ENCODE measurements at places on chromosomes 5 and 9. TPM values are rescaled to one million over a fixed set of nuclear protein-coding genes. Genes with fewer than 3 reads are reported as not detected.
A peak's percentile ranks its signal among the peaks of the same experiment; 100 is the strongest.

DNA sequence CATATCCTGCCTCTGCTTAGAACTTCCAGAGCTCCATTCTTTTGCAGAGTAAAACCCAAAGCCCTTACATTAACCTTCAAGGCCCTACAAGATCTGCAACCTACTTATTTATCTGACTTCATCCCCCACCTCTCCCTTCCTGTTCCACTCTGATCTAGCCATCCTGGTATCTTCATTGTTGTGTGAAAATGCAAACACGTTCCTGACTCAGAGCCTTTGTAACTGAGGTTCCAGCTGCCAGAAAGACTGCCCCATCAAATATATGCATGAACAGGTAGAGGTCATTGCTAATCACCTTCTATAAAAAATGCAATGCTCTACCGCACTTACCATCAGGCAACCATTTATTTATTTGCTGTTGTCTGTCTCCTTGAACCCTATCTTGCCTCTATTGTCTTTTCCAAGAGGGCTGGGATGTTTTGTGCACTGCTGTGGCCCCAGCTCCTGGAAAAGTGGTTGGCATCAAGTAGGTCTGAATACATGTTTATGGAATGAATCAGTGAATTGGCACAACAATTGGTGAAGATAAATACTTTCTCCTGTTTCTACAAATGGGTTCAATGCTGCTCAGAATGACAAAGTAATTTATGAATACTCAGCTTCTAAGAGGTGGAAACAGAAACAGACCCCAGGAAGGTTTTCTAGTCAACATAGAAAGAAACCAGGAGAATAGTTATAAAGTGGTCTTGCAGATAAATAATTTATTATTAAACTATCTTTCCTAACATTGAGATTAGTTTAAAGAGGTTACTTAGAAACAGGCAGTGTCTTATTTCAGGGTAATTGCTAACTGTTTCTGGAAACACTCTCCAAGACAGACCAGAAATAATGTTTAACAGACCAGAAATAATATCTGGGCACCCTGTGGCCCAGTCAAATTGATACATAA lies 230.6 kb upstream of the CD180 start:
- DNase-seq = peak; percentile 19

DNA sequence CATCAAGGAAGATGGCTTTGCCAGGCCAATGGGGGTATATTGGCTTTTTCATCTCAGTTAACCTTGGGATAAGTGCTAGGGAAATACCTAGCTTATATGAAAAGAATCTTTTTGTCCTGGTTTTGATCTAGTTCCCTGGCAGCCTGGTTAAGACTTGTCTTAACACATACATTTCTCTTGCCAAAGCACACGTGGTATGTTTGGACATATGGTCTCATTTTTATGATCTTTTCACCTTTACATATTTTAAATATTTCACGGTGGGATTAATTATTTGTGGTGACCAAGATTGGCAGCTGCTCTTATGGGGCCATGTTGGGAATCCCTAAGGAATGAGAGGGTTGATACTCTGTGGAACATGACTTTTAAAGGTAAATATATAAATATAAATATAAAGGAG lies 312.5 kb downstream of the NPR3 start:
- no peak for DNase-seq

DNA sequence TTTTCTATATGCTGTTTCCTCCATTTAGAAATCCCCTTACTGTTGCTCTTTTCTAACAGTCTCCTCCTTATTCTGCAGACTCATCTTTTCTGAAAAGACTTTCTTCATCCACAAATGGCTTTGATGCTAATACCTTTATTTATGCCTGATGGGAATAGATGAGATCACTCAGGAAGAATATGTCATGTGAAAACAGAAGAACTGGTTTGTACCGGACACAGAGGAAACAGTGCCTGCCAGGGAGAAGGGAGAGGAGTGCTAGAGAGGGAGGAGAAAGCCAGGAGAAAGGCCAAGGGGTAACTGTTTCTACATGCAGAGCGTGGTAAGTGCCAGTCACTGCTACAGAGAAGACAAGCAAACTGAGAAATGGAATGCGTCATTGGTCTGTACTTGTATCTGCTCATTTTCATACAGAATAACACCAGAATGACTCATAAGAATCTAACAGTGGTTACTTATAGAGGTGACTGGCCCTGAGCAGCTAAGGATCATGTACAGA lies 45.9 kb upstream of the PJA2 start:
- DNase-seq = peak; percentile 92

- DNase-seq = no peak
These were observed 285.8 kb upstream of the RASA1 start for GRCh38 chr5:86981898-86982297.

The HSD17B3 gene
- not detected for total RNA-seq

DNA sequence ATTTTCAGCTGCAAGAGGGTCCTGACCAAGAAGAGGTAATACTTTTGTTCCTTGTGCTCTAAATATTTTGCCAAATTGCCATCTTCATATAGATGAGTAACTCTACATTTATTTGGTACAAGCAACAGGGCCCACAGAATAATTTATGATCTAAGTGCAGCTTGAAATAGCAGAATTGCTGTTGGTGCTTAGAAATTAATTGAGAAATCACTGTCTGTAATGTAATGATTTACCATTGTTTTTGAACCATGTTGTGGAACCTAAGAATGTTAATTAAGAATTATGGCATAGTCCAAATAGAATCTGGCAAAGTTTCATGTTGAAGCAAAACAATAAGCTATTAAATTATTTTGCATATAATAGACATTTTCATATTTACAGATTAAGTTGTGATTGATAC lies 44.8 kb upstream of the NUDT12 start:
- no peak for DNase-seq

- DNase-seq = no peak
These were observed 483.1 kb downstream of the BNC2 start for GRCh38 chr9:16387382-16387781.

DNA sequence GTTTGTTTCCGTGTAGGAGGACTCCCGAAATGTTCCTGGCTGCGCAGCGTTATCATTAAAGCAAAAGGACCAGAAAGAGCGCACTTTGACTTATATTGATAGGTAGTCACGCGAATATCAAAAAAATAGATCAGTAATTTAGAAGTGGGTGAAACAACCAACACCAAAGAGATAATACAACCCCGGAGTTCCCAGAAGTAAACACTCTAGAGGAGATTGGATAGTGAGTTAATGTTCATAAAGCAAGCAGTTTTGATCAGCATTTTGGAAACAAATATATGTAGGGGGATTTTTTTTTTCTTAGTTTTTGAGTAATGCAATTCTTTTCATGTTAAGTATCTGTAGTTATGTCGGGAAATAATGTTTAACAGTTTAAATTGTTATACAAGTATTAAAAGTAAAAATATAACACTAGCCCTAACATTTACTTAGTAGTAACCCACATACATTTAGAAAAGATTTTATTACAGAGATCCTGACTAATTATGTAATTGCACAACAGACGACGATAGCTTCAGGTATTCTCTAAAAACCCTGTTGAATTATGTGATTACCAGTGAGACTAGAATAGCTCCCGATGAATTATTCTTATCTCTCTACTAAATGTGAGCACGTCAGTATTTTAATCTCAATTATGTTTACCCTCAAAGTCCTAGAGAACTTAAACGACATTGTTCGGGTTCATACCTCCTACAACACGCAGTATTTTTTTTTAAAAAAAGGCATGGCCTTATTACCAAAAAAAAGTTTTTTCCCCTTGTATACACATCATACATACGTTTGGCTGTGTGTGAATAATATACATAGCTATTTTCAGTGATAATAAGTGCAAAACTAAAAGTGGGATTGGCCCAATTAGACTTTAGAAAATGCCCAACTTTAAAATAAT lies 9.4 kb upstream of the NFIB start:
- DNase-seq = no peak

DNA sequence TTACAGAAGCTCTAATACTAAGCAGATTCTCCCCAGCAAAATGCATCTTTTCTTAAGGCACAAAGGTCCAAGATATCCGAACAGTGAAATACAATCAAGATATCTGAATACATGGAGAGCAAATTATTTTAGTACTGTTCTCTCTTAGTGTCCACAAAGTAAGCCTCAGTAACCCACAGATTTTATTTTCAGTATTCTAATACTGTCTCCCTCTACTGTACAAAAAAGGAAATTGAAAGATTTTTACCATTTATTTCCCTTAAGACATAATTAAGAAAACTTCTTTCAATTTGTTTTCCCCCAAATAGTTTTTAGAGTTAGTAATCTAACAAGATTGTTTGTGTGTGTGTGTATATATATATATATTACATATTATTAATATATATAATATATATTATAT lies 24.7 kb upstream of the NOL6 start:
- no peak for DNase-seq

The ADRB2 gene
- total RNA-seq = 0.75 TPM

- DNase-seq = no peak
These were observed 123.5 kb upstream of the EGFLAM start for GRCh38 chr5:38134810-38135209.

The CDX1 gene
- total RNA-seq = 0.33 TPM

DNA sequence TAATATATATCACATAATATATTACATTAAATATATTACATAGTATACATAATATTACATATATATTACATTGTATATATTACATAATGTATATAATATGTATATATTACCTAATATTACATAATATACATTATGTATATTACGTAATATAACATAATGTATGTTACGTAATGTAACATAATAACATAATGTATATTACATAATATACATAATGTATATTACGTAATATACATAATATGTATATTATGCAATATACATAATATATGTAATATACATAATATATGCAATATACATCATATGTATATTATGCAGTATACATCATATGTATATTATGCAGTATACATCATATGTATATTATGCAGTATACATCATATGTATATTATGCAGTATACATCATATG lies 19.1 kb downstream of the CYLC2 start:
- DNase-seq = no peak

DNA sequence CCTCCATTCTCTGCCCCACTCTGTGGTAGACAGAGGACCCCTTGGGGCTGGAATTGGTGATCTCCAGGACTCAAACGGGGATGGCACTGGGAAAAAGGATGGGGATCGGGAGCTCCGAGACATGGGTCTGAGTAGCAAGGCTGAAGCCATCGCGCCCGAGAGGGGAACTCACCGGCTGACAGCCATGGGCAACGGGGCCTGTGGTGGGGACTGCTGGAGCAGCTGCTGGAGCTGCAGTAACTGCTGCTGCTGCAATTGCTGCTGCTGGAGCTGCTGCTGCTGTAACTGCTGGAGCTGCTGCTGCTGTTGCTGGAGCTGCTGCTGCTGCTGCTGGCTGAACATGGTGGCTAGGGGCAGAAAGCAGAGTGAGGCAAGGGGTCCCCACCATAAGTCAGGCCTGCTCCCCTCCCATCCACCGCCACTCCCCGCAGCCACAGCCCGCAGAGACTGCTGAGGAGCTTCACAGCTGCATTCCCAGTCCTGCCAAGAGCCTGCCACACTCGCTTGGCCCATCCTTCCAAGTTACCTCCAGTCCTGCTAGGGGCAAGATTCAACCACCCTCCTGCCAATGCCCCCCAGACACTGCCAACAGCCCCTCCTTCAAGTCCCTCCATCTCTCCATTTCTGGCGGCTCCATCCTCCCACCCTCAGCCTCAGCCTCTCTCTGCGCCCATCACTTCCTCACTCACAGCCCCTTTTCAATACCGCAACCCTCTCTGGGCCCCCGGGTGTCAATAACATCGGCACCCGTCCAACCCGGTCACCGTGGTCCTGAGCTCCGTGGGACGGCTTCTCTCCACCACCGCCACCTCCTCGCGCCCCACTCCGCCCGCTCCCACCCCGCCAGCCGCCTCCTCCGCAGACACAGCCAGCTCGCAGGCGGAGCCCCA lies 611 bp downstream of the CIZ1 start:
- DNase-seq = no peak

The BOD1 gene
- 81.7 TPM for total RNA-seq

DNA sequence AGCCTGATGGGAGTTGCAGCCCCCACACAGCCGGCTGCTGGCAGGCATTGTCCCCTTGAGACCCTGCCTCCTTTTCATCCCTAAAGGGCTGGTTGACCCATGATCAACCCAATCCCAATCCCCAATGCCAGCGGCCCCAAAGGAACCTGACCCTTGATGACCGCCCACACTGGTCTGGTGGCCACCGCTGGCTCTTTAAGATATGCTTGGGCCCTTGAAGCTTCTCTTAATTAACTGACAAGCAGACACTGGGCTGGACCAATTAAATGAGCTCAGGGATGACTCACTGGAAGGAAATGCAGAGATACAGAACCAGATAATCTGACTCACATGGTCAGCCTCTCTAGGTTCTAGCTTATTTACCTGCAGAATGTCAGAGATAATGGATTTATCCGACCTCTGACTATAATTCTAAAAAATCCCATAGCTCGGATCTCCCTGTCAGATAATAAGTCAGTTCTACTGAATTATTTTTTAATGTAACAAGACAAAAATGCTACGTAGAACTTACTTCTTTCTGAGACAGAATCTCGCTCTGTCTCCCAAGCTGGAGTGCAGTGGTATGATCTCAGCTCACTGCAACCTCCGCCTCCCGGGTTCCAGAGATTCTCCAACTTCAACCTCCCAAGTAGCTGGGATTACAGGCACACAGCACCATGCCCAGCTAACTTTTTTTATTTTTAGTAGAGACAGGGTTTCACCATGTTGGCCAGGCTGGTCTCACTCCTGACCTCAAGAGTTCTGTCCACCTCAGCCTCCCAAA lies 11.1 kb upstream of the MLANA start:
- peak; percentile 63 for DNase-seq

GRCh38 chr5:33933723-33934169 lies 2.4 kb upstream of the RXFP3 start:
- DNase-seq = no peak

DNA sequence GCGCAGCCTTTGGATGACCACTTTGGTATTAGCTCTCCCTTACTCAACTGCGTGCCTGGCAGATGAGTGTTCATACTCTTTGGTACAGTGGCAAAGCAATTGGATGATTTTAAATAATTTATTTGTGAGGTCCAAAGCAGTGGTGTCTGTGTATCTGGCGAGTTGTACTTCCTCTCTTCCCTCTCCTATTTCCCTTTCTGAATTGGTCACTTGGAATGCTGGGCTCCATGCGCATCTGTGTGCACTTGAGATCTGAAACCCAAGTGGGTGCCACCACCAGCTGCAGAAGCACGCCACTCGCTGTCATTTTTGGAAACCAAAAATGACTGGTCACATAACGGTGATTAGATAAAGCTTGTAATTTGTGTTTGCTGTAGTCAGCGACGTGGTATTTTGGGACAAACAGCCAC lies 386.0 kb upstream of the KLF4 start:
- no peak for DNase-seq

- no peak for DNase-seq
These were observed 19.0 kb downstream of the ACTL7B start for GRCh38 chr9:108836781-108837180.

DNA sequence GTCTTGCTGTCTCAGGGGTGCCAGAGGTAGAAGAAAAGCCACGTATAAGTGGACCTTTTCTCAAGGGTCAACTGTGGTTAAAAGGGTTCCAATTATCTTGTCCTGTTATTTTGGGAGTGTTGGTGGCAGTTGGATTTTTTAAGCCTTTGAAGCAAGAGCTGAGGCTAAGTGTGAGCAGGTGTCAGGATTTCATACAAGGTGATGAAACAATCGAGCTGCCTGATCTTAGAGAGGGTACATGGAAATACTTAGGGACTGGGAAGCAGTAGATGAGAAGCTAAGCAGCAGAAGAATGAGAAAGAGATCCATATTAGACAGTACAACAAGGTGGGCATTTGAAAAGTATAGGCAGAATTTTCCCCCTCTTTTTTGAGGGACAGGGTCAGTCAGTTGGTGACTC lies 23.6 kb downstream of the FOCAD start:
- DNase-seq = no peak

The INSL6 gene
- not detected for total RNA-seq

The SH3GLB2 gene
- 112 TPM for total RNA-seq

GRCh38 chr5:1505506-1506241 lies 18.1 kb downstream of the LPCAT1 start:
- DNase-seq = no peak

The TBC1D13 gene
- 17.7 TPM for total RNA-seq
